ENCODE measurements at places on chromosomes 5 and 9.

DNA sequence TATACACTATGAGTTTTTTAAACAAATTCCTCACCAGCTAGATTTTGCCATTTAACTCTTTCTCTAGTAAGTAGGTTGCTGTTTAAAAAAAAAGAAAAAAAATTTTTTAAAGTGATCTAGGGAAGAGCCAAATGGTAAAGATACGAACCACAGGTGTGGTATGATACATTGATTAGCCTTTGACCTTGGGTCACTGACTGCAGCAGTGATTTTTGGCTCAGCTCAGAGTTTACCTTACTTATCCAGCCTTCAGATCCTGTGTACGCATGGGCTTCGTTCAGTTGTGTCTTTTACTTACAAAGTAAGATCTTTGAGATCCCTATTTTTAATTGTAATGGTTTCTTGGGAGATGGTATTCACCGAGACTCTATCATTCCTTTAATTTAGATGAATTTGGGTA lies 12.4 kb upstream of the GNG10 start:
- DNase-seq = no peak

GRCh38 chr5:169808118-169808581 lies 171.1 kb downstream of the DOCK2 start:
- no peak for DNase-seq

GRCh38 chr9:127919253-127919815 lies 2.5 kb upstream of the ST6GALNAC4 start:
- DNase-seq = peak; percentile 30

GRCh38 chr9:129665814-129666520 lies 520 bp downstream of the PRRX2 start:
- no peak for DNase-seq

- no peak for DNase-seq
Observed at GRCh38 chr5:488241-488640, 36.0 kb downstream of the SLC9A3 start.

GRCh38 chr9:125700791-125701190 lies 6.2 kb downstream of the MAPKAP1 start:
- DNase-seq = no peak

DNA sequence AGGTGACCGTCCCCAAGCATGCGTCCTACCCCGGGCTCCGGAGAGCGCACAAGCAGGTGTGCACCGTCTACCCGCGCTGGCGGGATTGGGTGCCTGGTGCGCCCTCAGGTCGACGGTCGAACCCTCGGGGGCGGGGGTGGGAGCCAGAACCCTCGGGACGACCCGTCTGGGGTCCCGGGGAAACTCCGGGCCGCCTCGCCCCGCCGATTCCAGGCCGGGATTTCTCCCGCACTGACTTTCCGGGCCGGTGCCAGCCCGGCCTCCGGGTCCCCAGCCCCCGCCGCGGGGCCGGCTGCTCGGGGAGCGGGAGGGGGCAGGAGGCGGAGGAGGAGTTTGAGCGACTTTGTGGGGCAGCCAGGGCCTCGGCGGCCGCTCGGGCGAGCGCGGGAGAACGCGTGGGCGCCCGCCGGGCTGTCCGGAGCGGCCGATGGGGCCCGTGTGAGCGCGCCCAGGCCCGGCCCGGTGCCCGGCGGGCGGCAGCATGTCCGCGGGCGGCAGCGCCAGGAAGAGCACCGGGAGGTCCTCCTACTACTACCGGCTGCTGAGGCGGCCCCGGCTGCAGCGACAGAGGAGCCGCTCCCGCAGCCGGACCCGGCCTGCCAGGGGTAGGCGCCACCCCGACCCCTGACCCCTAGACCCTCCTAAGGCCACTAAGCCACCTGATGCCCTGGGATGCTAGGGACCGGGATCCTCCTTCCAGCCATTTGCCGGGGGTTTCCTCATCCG lies at the start of gene DAB2IP:
Gene DAB2IP (plus strand): TSS at position 340 of the 726 bp plus-strand sequence. CDS start 142 bp downstream, at position 482.
- peak; percentile 71 for DNase-seq

GRCh38 chr5:113039934-113040285 lies 63.3 kb downstream of the DCP2 start:
- DNase-seq = no peak
